NCI-H2081 treated with DMSO at 0.1 percent for 48 hours (cell line): ENCODE measurements at places on chromosomes 1 and 21.

GRCh38 chr1:175591083-175591743, 152.2 kb downstream of the TNR start:
- DNase-seq: no peak

DNA sequence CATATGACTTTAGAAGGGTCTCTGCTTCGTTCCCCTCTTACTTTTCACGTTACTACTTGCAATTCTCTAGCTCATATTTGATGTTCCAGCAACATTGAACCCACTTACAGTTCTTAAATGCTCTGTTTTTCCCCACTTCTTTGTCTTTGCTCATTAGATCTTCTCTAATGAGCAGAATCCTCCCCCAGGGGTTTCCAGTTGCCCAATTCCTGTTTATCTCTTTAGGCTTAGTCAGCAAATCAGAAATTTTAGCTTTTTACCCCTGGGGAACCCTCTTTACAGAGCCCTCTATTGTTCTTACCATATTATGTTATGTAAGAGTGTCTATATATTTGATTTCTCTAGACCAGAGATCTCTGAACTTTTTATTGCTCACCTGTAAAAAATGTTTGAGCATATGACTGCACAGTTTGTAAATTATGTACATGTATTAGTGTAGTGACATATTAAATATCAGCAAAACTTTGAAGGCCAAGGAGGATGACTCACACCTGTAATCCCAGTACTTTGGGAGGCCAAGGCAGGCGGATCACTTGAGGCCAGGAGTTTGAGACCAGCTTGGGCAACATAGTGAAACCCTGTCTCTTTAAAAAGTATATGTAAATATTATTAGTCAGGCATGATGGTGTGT, 71.4 kb downstream of the FNBP1L start:
- DNase-seq: no peak

DNA sequence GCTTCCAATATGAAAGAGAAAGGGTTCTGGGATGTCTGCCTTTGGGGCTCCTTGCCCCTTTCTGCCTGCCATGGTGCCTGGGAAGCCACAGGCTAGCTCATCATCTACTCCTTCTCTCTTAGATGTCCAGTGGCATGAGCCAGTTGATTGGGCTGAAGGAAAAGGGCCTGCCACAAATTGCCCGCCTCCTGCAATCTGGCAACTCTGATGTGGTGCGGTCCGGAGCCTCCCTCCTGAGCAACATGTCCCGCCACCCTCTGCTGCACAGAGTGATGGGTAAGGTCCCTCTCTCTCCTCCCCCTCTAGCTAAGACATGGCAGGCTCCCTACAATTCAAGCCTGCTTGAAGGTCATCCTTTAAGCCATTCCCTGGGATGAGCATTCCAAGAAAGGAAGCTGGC, 41.0 kb downstream of the PKP1 start:
- no peak for DNase-seq

DNA sequence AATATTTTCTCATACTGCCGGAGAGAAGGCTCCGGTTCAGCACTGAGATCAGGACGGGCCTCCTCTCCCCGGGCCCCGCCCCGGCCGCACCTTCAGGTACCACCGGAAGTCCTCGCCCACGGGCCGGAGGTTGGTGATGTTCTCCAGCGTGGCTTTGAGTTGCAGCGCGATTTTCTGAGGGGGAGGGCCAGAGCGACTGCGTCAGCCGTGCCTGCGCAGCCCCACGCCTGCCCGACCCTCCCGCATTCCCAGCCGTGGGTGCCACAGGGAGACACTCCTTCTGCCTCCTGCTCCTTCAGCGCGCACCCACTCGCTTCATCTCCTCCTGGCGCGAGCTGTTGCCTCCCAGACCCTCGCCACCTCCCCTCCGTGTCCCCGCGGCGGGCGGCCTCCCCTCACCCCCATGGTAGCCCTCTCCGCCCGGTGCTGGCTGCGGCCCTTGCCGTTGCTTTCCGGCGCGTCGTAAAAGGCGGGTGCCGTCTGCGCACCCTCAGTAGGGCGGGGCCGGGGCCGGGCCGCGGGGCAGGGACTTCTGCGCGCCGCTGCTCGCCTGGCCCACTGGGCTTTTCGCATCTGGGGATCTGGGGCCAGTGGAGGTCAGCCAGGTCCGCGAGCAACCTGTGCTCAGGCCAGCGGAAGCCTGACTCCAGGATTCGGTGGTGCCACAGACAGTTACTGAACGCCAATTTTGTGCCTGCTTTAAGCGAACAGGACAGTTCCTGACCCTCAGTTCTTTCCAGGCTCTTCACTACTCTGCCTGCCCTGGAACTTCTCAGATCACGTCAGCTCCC, at the start of gene CZIB:
CZIB (minus strand) TSS at position 464 of the 791 bp plus-strand sequence; CDS start at position 405, 59 bp downstream.
- DNase-seq: peak; percentile 81

- DNase-seq: no peak
These were observed 165.7 kb upstream of the SYT6 start for GRCh38 chr1:114319418-114319817.

DNA sequence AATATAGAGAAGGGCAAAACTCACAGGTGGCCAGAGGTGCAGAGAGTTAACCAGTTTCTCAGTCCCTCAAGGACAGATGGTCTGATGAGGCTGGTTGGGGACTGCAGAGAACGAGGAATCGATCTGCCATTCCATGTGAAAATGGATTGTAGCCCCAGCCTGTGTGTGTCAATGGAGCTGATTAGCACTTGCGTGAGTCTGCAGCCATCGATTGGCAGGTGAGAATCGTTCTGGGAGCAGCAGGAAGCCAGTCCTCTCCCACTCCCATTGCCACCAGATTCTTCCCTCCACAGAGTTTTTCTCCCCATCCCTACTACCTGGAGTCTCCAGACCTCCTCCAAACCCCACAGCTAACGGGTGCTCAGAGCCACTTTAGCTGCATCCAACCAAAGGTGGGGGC, 18.3 kb upstream of the PSMB2 start:
- DNase-seq: no peak

DNA sequence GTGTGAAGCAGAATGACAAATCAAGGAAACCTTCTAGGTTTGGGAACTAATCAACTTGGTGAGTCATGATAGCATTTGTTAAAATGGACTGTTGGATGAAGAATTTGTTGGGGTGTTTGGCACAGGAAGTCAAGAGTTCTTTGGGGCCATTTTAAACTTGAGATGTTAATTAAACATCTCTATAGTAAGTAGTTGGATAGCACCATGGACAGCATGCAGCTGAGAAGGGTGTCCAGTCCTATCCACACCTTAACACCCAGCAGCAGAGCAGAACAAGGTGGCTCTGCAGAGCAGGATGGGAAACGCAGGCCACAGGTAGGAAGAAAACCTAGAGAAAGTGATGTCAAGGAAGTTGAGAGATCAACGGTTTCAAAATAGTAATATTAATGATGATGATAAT, 52.5 kb downstream of the TNR start:
- DNase-seq: no peak

- DNase-seq: no peak
These were observed 10.2 kb downstream of the SPSB1 start for GRCh38 chr1:9302745-9303524.
